ENCODE measurements at places on chromosomes 6 and 20. TPM values are rescaled to one million over a fixed set of nuclear protein-coding genes. Genes with fewer than 3 reads are reported as not detected.

The LIN28B gene
- total RNA-seq: not detected

The FOXS1 gene
- 1.3 TPM for total RNA-seq

The DHX35 gene
- 12.0 TPM for total RNA-seq

The CBLN4 gene
- total RNA-seq: not detected

The CHD6 gene
- 33.3 TPM for total RNA-seq

The LZTS3 gene
- total RNA-seq: 9.8 TPM

The CRISP3 gene
- total RNA-seq: not detected

The GUCA1A gene
- total RNA-seq: not detected

All from vein endothelial cell (primary cell).